ENCODE measurements at places on chromosomes 1 and 21.

GRCh38 chr1:34980715-34981114 lies 4.4 kb downstream of the TMEM35B start:
- no peak for DNase-seq

- no peak for DNase-seq
These were observed 68.6 kb downstream of the ZC3H11B start for GRCh38 chr1:219544163-219544846.

DNA sequence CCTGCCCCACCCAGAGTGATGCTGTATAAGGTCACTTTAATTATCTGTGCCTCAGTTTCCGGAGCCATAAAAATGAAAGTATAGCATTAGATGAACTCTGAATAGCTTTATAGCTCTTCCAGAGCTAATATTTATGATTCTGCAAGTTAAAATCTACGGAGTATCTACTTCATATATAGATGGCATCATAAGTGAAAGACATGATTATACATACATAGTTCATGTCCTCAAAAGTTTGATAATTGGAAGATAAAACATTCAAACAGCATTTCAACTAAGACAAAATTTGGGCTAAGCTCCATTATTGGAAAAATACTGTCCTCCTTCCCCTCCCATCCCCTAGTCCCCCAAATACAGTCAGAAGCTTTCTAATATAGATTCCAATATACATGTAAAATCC lies 4.2 kb downstream of the AKT3 start:
- no peak for DNase-seq

DNA sequence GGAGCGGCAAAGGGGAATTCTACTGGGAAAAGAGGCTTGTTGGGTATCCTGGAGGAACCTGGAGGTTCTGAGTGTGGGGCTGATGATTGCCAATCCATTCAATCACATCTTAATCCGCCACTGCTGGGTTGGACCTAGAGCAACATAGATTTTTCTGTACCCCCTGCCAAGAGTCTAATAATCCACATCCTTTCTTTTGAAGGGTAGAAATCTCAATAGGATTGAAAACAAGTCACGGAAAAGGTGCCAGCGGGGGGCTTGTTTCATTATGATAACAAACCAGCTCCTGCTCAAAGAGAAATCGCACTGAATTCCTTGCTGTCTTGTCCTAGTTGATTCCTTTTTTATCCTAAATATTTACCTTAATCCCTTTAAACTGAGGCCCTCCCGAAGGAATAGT lies 528.5 kb downstream of the ADGRL2 start:
- no peak for DNase-seq

DNA sequence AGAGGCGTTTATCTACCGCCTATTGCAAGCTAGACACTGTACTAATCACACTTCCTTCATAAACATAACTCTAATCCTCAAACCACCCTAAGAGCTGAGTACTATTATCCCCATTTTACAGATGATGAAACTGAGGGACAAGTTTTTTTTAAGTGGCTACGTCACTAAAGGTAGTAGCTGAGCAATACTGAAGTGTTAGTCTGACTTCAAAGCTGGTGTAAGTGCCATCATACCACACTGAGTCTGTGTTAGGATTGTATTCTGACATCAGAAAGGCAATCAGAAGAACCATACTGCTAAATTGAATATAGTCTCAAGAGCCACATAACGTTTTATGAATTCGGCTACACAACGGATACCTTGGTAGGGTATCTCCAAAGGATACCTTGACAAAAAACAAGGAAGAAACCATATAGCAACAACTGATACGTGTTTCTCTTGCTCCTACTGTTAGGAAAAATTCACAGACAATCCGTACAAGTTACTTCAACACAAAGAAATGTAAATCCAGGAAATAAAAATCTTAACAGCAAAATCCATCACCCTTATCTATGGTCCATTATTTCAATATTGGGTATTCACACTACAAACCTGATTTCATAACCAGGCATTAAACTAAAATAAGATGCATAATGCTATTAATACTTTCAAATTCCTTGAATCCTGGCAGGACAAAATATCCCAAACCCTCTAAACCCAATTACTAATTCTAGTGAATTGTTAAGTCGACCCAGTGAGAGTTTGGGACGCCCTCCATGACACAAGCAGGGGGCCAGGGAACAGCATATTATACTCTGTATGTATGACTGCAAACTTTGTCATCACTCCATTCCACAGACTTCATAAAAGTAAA lies 1.6 kb downstream of the TP53BP2 start:
- no peak for DNase-seq

- DNase-seq, result no peak
These were observed 11.5 kb downstream of the TMPRSS3 start for GRCh38 chr21:42384156-42384945.

DNA sequence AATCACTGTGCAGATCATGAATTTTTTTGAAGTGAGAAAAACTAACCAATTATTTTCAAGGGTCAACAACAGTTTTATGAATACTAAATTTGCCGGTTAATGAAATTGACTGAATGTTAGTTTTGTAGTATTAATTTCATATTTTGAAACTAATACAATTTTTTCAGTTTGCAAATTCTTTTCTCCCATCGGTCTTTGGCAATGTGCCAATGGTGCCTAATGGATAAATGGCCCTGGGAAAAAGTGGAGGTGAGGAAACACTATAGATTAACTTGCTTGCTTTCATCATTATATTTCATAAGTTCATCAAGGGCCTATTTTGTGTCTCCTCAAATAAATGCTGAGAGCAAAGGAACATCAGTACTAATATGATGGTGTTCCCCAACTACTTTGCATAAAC lies 4.1 kb downstream of the C1orf141 start:
- DNase-seq, result no peak

DNA sequence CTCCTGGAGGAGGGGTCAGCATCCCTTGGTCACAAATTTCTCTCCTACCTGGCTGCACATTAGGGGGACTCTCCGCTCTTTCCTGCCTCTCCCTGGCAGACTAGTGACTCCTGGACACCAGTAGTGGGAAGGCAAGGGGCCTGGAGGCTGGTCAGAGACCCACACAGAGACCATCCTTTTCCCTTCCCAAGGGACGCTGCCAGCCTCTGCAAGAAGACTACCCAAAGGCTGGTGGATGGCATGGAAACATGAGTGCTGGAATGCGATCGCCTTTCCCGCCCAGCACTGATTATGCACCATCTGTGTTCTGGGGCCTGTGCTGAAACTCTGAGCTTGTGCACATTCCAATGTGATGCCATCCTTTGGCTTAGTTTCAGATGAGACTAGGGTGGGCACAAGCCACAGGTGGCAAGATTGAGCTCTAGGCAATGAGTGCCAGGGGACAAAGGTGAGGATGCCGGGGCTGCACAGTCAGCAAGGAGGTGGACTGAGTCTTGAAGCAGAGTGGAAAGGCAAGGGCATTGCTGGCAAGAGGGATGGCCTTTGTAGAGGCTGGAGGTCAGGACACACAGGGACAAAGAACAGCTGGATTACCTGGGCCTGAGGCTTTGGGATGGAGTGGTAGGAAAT lies 12.6 kb upstream of the EPS8L3 start:
- DNase-seq, result no peak

DNA sequence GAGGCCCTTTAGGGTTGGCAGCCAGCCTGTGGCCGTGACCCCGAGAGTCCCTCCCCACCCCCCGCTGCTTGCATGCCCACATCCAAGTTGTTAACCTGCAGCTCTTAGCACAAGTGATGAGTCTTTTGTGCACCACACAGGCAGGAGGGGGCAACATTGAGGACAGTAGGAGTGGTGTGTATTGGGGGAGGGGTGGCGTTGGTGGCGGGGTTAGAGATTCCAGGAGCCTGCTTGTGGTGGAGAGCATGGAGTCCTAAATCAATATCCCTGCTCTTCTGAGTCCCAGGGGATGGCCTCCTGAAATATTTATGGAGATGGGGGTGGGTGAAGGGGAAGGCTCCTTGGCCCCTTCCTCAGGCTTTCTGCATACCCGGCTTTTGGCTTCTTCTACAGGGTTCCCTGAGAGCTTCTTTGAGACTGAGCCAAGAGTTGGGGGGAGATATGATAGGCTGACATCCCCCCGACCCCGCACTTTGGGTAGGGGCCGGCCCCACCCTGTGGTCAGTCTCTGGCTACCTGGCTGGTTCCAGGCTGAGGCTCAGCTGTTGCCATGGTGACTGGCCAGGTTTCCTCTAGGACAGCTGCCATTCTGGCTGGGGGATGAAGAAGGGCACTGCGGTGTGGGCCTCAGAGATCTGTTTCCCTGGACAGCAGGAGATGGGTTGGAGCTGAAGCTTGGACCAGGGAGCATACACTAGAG lies 5.0 kb downstream of the CHRNB2 start:
- no peak for DNase-seq

GRCh38 chr1:51422367-51423072 lies 92.2 kb upstream of the TTC39A start:
- no peak for DNase-seq

DNA sequence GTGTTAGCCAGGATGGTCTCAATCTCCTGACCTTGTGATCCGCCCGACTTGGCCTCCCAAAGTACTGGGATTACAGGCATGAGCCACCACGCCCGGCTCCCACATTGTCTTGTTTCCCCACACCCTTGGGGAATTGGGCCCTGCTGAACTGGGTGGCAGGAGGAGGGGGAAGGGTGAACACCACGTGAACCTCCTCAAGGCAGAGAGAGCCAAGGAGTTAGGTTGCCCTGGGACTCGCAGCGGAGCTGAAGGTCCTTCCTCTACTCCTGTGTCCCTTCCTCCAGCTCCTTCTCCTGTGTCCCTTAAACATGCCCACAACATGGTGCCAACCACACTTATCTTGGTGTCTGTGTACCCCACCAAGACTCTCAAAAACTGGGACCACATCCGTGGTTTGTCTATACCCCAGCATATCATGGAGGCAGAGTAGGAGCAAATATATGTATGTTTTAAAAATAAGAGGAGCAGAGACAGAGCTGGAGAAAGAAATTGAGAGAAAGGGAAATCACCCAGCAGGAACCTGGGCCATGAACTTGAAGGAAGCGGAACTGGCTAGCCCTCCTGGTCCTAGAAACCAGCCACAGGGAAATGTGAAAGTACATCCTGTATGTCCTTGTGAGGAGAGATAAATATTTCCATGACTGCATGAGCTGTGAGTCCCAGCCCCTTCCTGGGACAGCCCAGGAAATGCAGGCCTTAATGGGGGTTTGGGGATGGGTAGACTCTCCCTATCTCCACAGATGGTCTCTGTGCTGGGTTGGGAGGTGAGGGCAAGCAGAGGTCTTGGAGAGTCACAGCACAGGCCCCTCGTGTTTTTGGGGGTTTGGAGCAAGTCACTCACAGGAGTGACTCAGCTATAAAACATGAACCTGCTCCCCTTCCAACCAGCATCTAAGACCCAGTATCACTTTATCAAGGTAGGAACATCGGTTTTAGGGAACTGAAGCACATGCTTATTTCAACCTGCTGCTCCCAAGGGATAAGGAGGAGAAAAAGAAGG lies 9.4 kb upstream of the TAL1 start:
- DNase-seq, result no peak

All from effector CD4-positive, alpha-beta T cell (primary cell).